Activated CD4-positive, CD25-positive, alpha-beta regulatory T cell treated with anti-CD3 and anti-CD28 coated beads, Interleukin-2, amount 50 U/mL, for 72 hours (primary cell): ENCODE measurements at places on chromosomes 12 and 14.

DNA sequence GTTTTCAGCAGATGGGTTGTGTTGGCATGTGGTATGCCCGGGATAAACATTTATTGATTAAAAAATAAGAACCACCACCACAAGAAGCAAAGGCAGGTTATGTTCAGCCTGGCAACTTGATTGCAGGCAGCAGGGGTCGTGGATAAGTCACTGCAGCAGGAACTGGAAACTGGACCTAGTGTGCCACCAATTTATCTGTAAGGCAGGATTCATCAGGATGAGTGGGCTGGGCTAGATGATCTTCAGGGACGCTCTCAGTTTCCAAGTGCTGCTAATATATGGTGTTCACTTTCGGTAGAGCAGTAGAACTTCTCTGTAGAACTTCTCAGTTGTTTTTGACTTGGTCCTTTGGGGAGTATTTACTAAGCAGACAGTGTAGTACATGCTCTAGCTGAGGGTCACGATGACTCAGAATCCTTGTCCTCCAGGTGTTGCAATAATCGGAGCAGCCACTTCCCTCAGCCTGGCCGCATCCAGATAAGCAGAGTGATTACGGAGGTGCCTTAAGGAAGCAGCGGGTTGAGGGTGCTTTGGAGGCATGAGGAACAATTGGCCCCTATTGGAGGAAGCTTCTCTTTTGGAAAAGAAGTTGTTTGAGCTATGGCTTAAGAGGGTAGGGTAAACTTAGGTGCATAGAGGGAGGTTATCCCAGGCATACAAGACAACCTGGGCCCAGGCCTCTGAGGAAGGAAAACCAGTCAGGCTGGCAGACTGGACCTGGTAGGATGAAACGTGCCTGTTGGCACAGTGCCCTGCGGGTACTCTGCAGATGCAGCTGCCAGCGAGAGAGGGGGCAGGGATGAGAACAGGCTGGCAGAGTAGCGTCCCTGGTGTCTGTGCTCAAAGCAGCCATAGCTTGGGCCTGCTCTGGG, 104.0 kb downstream of the GPR135 start:
- no peak for DNase-seq

GRCh38 chr14:101113835-101114725, 210.6 kb upstream of the RTL1 start:
- no peak for DNase-seq

DNA sequence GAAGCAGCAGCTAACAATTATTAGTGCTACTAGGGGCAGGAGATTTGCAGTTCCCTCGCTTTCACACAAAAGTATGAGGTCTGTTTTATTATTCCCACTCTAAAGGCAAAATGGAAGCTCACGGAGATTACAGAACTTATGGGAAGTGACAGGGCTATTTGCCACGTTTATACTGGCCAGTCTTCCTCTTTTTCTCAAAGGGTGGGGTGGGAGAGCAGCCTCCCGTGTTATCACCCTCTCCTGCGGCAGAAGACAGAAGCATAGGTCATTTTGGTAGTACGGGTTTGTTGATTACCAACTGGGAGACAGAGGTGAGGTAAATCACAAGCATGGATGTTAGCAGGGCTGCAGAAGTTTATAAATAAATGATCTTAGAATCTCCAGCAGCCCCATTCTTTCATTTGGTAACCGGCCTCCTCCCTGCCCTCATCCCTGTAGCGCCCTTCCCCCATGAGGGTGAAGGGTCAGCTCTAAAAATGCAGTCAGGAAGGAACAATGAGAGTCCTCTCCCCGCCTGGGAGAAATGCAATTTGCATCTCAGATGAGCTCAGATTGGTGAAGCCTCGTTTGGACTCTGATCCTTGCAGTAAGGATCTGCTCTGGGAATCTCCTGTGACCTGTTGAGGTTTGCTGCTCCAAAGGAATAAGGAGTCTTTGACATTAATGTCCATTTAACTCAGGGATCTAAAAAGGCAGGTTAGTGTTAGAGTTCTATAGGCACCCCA, 44.7 kb upstream of the SINHCAF start:
- DNase-seq = no peak

DNA sequence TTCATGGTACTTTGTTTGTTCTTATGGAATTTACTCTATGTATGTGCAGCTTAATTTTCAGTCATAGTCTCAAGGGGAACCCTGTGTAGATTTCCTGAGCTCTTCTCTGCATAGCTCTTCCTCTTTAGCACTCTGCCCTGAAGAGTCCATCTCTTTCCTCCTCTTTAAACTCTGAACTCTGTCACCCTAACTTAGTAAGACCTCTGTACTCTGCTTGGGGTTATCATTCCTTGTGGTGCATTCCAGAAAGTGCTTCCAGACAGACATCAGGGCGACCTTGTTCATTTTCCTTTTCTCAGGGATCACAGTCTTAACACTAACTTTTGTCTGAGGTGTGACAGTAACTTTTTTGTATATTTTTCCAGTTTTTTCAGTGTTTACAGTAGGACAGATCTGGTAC, 179.3 kb downstream of the RAD51B start:
- DNase-seq = no peak

GRCh38 chr14:72503696-72504368, 390.1 kb downstream of the DPF3 start:
- DNase-seq = no peak

DNA sequence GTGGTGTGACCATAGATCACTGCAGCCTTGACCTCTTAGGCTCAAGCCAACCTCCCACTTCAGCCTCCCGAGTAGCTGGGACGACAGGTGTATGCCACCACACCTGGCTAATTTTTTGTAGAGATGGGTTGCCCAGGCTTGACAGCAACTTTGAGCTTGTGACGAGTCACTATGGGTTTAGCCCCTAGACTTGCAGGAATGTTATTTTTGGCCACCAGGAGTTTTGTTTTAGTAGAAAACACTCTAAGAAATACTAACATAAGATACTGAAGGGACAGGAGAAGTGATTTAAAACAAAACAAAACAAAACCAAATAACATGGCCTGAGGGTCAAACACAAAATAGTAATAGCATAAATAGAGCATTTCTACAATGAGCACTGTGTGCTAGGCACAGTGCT, 26.4 kb downstream of the SETD3 start:
- DNase-seq = no peak

- no peak for DNase-seq
These were observed 50.9 kb downstream of the MVK start for GRCh38 chr12:109624467-109624866.

GRCh38 chr12:121678716-121679300, 9.4 kb upstream of the MORN3 start:
- DNase-seq = no peak

- no peak for DNase-seq
These were observed 297.2 kb upstream of the AMIGO2 start for GRCh38 chr12:47376927-47377326.

DNA sequence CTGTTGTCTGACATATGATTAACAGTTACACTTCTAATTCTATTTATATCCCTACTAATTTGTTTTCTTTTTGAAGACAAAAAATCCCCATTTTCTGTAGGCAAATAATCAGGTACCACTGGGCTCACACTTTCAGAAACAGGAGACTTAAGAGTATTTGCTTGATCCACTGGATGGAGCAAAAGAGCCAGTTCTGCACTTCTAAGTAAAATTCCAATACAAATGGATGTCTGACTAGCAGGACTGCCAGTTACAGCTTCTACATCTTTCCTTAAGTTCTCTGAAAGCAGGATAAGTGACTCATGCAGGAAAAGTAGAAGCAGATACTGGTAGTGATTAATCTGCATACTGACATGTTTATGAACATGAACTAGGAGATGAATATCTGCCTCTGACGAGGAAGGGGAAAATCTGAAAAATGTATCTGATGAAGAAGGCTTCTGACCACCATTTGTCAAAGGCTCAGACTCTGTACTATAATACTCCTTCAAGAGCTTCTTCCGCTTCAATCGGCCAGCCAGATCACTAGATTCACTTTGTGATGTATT, 73.8 kb upstream of the ANKS1B start:
- no peak for DNase-seq

DNA sequence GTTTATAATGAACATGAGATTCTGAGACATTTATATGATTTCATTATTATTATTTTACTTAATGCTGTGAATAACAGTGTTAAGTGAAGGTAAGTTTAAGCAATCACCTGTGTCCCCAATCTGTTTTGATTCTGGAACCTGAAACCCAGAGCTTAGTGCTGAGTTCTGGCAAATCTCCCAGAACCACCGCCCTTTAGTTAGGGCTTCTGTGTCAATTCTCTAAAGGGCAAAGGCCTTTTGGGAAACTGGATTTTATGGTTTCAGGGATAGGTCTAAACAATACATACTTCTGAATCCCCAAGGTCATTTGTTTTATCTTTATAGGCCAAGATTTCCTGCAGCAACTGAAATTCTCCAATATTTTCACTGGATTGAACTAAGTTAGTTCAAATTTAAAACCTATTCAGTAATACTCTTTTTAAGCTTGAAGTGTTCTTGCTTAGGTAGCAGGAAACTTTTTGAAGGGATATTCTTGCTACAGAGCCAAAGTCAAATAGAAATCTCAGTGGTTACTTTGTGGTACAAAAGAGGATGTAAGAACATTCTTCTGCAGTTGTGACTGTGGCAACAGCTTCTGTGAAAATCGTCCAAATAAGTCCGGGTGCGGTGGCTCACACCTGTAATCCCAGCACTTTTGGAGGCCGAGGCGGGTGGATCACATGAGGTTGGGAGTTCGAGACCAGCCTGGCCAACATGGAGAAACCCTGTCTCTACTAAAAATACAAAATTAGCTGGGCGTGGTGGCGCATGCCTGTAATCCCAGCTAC, 10.0 kb upstream of the PKP2 start:
- DNase-seq = no peak

DNA sequence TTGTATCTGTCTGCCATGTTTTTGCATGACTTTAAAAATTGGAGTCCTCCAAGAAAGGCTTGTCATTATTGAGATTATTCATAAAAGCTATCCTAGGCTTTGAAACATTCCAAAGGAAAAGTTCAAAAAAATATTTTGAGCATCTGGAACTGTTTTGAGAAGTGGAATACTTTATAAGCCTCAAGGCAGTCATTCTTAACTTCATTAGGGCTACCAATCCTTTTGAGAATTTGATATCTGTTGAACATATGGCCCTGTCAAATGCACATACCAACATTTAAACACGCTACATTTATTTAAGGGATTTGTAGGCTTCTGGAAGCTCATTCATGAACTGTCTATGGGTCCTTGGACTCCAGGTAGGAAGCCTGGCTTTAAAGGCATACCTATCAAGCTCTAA, 77.0 kb downstream of the TMEM117 start:
- no peak for DNase-seq

GRCh38 chr14:24669651-24670050, 35.7 kb upstream of the GZMB start:
- DNase-seq = no peak

DNA sequence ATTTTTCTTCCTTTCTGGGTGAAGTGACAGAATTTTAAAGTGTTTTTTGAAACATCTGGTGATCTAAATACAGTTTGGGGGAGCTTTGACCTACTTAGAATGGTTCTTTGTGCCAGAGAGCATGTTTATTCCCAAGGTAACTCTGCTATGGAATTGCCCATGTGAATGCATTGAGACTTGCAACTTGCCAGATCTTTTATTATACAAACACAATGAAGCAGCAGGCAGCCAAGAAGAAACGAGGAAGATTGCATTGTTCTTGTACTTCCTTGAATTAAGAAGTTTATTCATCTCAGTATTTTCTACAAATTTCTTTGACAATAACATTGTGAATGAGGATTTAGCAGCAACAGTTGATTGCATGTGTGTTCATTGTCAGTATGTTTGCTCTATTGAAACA, 55.5 kb downstream of the FGD4 start:
- no peak for DNase-seq

DNA sequence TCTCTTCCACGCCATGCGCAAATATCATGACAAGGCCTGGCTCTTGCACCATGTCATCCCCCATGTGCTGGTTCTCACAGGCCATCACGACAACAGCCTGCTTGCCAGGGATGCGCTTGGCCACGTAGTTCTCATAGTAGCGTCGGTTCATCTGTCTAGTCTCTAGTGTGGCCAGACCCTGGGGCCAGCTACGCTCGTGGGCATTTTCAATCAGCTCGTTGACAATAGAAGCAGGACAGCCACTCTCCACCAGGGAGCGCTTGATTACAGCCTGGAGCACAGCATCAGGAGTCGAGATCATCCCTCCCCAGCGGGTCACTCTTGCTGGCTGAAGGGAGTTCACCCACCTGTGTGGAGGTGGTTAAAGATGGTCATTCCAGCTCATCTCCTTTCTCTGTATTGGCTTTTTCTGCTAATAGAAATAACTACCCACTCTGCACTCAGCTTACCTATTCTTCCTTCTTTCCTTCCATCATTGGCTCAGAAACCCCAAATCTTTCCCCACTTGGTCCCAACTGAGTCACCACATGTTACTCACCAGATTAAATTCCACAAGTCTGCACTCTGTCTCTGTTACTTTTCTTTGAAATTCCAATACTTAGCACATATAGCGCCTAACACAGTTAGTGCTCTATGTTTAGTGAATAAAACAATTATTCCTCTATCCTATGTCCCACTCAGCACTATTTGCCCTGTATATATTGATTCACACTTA, 15.1 kb downstream of the RNF41 start:
- DNase-seq = no peak

DNA sequence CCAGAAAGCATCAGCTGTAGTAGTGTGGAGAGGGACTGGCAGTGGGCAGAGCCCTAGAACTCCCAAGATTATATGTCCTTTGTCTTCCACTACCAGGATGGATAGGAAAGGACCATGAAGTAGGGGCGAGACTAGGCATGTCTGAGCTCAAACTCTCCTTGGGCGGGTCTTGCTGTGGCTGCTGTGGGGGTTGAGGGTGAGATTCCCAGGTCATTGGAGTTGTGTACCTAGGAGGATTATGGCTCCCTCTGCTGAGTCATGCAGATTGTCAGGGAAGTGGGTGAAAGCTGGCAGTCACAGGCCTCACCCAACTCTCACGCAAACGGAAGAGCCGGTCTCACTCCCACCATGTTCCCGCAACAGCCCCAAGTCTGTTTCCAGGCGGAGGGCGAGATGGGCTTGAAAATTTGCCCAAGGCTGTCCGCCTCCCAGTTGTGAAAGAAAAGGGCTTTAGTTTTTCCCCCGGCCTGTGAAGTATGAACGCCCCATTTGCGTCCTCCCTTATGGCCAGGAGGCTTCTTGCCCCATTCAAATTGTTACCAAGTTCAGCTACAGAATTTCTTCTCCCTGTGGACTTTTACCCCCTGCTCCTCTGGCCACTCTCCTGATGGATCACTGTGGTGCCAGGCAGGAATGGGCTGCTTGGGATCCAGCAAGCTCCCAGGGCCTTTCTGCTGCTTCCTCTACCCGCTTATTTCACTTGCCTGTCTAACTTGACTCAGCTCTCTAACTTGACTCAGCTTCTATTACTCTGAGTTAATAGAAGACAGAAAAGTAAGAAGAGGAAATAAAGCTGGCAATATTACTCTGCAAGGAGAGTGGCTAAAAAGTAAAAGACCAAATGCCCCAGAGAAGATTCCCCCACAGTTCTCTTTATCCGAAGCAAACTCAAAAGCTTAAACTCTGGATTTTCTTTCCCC, 159.3 kb downstream of the SLC2A13 start:
- no peak for DNase-seq

- no peak for DNase-seq
These were observed 82.1 kb downstream of the AVPR1A start for GRCh38 chr12:63068857-63069442.
